Endodermal cell (in vitro differentiated cells): ENCODE measurements at places on chromosomes 3 and 15.

DNA sequence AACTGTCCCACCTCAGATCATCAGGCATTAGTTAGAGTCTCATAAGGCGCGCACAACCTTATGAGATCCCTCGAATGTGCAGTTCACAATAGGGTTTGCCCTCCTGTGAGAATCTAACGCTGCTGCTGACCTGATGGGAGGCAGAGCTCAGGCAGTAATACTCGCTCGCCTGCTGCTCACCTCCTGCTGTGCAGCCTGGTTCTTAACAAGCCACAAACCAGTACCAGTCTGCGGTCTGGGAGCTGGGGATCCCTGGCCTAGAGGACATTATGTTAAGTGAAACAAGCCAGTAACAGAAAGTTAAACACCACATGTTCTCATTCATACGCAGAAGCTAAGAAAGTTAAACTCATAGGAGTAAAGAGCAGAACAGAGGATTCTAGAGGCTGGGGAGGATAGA lies 47.0 kb downstream of the MAP3K13 start:
- peak; percentile 68 for DNase-seq

DNA sequence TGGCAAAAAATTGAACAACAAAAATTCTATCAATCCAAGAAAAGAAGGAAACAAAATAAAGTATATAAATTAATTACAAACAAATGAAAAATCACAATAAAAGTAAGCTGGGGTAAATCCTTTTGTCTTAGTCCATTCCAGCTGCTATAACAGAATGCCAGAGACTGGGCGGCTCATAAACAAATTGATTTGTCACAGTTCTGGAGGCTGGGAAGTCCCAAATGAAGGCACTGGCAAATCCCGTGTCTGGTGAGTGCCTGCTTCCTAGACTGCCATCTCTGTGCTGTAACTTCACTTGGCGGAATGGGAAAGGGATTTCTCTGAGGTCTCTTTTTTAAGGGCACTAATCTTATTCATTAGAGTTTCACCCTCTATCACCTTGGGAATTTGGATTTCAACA lies 53.6 kb upstream of the RPL35A start:
- DNase-seq = no peak

DNA sequence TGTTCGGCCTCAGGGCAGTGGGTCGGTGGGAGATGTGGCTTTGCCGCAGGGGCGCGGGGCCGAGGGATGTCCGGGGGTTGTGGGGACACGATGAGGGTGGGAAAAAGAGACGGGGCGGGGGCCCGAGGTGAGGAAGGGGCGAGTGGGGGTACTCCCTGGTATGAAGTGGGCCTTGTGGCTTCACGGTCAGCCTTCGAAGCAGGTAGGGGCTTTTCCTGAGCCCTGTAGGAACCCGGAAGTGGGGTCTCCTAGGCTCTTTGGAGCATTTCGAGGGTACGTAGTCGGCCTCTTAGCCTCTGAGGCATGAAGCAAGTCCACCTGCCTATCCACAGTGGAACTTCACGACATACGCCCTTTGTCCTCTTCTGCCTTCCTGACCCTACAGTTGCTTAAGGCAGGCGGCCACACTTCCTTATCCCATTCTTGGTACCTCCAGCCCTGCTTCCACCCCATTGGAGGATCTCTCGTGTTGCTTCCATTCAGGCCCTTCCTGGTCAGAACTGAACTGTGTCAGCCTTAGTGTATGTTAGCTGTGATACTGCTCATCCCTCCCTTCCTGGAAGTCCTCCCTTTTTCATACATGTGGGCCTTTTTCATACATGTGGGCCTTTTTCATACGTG lies 389 bp downstream of the ARPC4 start:
- no peak for DNase-seq

DNA sequence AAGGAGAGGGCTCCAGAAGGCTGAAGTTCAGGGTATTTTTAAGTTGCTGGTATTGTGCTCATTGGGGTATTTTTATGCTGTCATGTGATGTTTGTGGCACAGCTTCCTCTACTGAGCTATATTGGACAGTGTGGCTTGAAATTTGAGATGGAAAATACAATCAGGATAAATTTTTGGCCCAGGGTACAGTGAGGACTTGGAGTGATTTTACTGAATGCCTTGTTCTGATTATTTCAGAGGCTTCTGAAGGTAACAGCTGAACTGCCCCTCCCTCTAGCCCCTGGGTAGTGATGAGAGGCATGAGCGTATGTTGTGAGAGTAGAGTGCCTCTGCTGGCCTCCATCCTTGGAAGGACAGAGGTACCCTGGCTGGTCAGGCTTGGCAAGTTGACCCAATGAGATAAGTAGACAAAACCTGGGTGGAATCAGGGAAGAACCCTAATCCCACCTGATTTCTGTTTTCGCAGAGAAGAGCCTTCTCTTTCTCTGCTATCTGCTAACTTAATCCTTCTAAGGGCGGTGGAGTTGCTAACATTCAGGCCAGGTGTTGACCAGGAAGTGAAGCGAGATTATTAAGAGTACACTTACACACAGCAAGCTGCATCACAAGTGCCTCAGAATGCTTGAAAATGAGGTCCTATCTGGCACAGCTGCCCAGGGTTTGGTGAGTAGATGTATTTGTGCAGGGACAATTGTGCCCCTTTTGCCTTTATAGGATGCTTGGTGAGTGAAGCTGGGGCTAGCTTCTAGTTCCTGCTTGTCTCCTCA lies 98.1 kb upstream of the CLSTN2 start:
- no peak for DNase-seq

- no peak for DNase-seq
Observed at GRCh38 chr3:120524171-120524923, 71.8 kb upstream of the NDUFB4 start.

DNA sequence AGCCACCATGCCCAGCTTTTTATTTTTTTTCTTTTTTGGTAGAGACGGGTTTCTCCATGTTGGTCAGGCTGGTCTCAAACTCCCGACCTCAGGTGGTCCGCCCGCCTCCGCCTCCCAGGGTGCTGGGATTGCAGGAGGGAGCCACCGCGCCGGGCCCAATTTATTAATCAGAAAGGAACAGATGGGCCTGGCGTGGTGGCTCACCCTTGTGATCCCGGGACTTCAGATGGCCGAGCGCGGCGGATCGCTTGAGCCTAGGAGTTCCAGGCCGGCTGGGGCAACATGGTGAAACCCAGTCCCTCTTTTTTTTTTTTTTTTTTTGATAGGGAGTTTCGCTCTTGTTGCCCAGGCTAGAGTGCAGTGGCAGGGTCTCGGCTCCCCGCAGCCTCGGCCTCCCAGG lies 64.6 kb downstream of the GOLGA6L7 start:
- DNase-seq = no peak
